Calu3 (cell line): ENCODE measurements at places on chromosomes 7 and 10. TPM values are rescaled to one million over a fixed set of nuclear protein-coding genes. Genes with fewer than 3 reads are reported as not detected.

Gene MIOS
- total RNA-seq, result 38.2 and 46.5 TPM in 2 replicates

DNA sequence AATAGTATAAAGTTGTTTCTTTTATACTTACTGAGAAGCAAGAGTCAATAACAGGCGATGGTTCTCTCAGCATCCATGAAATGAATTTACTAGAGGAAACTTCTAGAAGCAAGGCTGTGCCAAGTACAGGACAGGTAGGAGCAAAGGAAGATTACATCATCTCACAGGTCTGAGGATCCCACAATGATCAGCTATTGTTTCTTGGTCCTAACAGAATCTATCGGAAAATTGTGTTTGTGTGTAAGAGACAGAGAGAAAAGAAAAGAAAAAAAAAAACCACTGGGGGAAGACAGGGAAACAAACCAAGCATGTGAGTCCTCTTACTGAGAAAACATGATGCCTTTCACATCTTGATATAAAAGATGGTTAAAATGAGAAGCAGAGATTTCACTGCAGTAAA, 535.0 kb upstream of the NRP1 start:
- no peak for DNase-seq
- no peaks in the 10 kb centered on the region for H3K4me1 ChIP-seq
- H3K36me3 ChIP-seq, result no peaks in the 10 kb centered on the region
- H3K27me3 ChIP-seq, result peaks cover 21% of the 10 kb centered on the region

Gene PNLIPRP1
- total RNA-seq, result not detected in 2 replicates

Gene VIPR2
- total RNA-seq, result not detected in 2 replicates

DNA sequence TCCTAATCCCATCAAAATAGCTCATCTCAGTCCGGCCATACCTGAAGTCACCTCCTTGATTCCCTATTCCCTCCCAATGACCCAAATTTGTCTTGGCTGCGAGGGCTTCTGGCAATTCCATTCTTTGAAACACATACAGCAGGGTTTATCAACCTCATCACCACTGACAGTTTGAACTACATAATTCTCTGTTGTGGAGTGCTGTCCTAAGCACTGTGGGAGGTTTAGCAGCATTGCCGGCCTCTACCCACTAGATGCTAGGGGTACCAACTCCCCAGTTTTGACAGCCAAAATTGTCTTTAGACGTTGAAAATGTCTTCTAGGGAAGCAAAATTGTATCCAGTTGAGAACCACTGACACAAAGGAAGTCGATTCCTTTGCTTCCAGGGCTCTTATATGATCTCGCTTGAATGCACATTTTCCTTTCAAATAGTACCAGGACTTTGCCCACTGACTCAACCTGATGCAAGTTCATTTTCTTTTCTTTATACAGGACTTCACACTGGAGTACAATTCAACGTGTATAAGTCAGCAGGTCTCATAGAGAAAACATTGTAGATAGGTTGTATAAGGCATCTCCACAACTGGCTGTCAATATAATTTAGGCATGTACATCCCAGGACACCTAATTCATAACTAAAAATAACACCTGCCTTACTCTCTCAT, 133.3 kb downstream of the STRA8 start:
- H3K4me1 ChIP-seq, result peaks cover 32% of the 10 kb centered on the region
- H3K4me3 ChIP-seq, result no peak overlapping the region
- H3K27ac ChIP-seq, result peak overlapping the region; percentile 68
- peak; percentile 5 for DNase-seq
- no peaks in the 10 kb centered on the region for H3K36me3 ChIP-seq

- H3K27ac ChIP-seq, result no peak overlapping the region
- H3K4me1 ChIP-seq, result no peaks in the 10 kb centered on the region
- H3K36me3 ChIP-seq, result peaks cover 2% of the 10 kb centered on the region
- no peak overlapping the region for H3K4me3 ChIP-seq
- peaks cover 14% of the 10 kb centered on the region for H3K27me3 ChIP-seq
- no peak for DNase-seq
Observed at GRCh38 chr10:79385804-79386531, 38.7 kb downstream of the PPIF start.

DNA sequence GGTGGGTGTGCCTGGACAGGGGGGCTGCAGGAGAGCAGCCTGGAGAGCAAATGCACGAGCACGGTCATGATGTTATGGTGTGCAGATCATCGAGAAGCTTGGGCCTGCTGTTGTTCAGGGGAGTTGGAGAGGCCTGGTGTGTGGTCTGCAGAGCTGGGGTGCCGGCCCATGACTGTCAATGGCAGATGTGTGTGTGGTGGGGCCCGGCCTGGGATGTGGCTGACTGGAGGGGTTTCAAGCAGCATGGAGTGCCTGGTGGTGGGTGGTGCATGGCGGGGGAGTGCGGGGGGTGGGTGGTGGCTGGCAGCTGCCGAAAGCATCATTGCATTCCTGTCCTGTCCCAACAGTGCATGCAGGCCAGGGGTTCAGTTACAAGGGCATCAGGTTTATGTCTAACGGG, 122.6 kb downstream of the DOCK1 start:
- no peaks in the 10 kb centered on the region for H3K27me3 ChIP-seq
- no peak overlapping the region for H3K4me3 ChIP-seq
- no peaks in the 10 kb centered on the region for H3K4me1 ChIP-seq
- no peaks in the 10 kb centered on the region for H3K36me3 ChIP-seq
- H3K27ac ChIP-seq, result no peak overlapping the region

- H3K36me3 ChIP-seq, result no peaks in the 10 kb centered on the region
- no peak for DNase-seq
- H3K27me3 ChIP-seq, result no peaks in the 10 kb centered on the region
- H3K27ac ChIP-seq, result no peak overlapping the region
- no peak overlapping the region for H3K4me3 ChIP-seq
- H3K4me1 ChIP-seq, result no peaks in the 10 kb centered on the region
Observed at GRCh38 chr7:79520543-79520942, 67.1 kb upstream of the MAGI2 start.

DNA sequence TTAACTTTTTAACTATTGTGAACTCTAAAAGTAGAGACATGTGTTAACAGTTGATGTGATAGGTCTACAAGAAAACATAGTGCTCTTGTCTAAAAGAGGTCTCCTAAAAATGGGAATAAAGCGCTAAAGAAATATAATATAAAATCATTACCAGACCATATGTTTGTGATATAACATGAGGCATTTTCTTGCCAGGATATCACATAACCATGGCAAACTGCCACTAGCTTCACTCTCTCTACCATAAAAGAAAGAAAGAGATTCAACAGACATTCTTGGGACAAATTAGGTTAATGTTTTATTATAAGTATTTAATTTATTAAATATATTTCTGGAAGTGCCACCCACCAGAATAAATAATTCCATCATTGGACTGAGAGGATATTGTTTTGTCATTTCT, 115.0 kb downstream of the TMEM26 start:
- peaks cover 8% of the 10 kb centered on the region for H3K4me1 ChIP-seq
- no peak for DNase-seq
- H3K27me3 ChIP-seq, result peaks cover 14% of the 10 kb centered on the region
- H3K36me3 ChIP-seq, result no peaks in the 10 kb centered on the region
- no peak overlapping the region for H3K27ac ChIP-seq
- no peak overlapping the region for H3K4me3 ChIP-seq

GRCh38 chr7:115689941-115690340, 340.6 kb downstream of the TFEC start:
- no peak for DNase-seq
- no peaks in the 10 kb centered on the region for H3K27me3 ChIP-seq
- H3K36me3 ChIP-seq, result no peaks in the 10 kb centered on the region
- no peak overlapping the region for H3K27ac ChIP-seq
- no peak overlapping the region for H3K4me3 ChIP-seq
- no peaks in the 10 kb centered on the region for H3K4me1 ChIP-seq

Gene RRP12
- 52.6 and 54.6 TPM in 2 replicates for total RNA-seq

Gene FXYD4
- total RNA-seq, result not detected in 2 replicates

Gene C7orf57
- 0.24 and 0.33 TPM in 2 replicates for total RNA-seq

DNA sequence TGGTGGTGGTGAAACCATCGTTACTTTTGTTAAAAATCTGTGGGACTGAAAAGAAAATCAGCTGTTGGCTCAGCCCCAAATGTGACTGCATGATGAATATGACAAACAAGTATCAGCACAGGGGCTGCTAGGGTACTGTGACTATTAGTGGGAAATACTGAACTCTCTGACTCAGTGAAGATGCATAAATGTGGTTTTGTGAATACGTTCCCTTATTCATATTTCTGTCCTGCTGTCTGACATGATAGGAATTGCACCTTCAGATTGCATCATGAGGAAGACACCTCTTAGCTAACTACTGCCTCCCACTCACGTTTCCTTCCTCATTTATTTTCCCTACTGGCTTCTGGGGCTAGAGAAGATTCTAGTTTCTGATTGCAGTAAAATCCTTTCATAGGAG, 1.4 kb downstream of the CLEC5A start:
- DNase-seq, result no peak
- H3K27ac ChIP-seq, result no peak overlapping the region
- no peaks in the 10 kb centered on the region for H3K36me3 ChIP-seq
- H3K4me1 ChIP-seq, result no peaks in the 10 kb centered on the region
- H3K27me3 ChIP-seq, result no peaks in the 10 kb centered on the region
- no peak overlapping the region for H3K4me3 ChIP-seq

DNA sequence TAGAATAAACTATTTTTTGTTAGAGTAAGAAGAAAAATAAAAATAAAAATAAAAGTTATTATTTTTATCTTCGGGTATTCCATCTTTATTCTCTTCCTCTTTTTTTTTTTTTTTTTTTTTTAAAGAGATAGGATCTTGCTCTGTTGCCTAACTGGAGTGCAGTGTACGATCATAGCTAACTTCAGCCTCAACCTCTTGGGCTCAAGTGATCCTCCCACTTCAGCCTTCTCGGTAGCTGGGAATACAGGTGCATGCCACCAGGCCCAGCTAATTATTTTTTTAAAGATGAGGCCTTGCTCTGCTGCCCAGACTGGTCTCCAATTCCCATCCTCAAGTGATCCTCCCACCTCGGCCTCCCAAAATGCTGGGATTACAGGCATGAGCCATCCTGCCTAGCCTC, 15.4 kb downstream of the STAM start:
- no peak overlapping the region for H3K27ac ChIP-seq
- peaks cover 41% of the 10 kb centered on the region for H3K4me1 ChIP-seq
- no peak for DNase-seq
- no peaks in the 10 kb centered on the region for H3K27me3 ChIP-seq
- H3K4me3 ChIP-seq, result no peak overlapping the region

- peaks cover 31% of the 10 kb centered on the region for H3K4me1 ChIP-seq
- no peaks in the 10 kb centered on the region for H3K36me3 ChIP-seq
- peaks cover 13% of the 10 kb centered on the region for H3K27me3 ChIP-seq
- no peak overlapping the region for H3K4me3 ChIP-seq
Observed at GRCh38 chr7:106057962-106058927, 53.9 kb downstream of the SYPL1 start.

DNA sequence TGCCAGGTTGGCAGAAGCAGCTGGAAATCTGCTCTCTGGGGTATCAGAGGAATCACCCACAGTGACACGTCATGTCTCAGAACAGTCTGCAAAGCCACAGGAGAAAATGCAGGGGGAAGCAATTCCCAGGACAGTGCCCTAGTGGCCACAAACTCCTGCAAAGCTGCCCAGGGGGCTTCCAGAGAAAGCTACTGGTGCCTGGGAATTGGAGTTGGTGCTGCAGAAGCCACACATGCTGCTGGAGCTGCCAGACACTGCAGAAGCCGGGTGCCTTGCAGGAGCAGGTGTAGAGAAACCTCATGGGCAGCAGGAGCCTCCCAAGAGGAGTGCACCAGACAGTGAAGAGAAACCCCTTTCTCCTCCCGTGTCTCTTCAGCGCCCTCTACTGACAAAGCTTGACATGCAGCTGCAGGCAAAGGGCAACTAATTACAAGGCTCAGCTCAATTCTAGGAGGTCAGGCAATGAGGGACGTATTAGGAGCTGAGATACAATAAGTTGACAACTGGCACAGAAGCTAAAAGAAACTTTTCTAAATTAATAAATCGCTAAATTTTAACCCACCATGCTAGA, 30.2 kb upstream of the NUB1 start:
- DNase-seq, result peak; percentile 45
- H3K27me3 ChIP-seq, result peaks cover 20% of the 10 kb centered on the region
- H3K27ac ChIP-seq, result no peak overlapping the region
- H3K4me1 ChIP-seq, result no peaks in the 10 kb centered on the region
- no peaks in the 10 kb centered on the region for H3K36me3 ChIP-seq

GRCh38 chr7:14822481-14822854, 80.1 kb downstream of the DGKB start:
- no peak overlapping the region for H3K27ac ChIP-seq
- no peak for DNase-seq
- no peak overlapping the region for H3K4me3 ChIP-seq
- H3K36me3 ChIP-seq, result no peaks in the 10 kb centered on the region

DNA sequence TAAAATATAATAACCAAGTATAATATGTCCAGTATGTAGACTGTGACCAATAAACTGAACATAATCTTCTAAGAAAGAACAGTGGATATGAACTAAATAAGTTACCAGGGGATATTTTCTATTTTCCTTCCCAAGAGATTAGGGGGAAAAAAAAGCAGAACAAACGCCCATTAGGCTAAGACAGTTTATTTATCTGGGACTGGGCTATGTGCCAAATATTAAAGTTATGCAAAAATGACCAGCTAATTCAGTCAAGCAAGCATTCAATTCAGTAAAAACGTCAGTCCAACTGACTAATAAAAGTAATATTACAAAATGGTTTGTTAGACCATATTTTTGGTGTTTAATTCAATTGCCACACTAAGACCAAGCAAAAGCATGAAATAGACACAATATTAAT, 122.2 kb downstream of the TSPAN12 start:
- no peaks in the 10 kb centered on the region for H3K36me3 ChIP-seq
- H3K4me1 ChIP-seq, result peaks cover 6% of the 10 kb centered on the region
- H3K27me3 ChIP-seq, result no peaks in the 10 kb centered on the region

DNA sequence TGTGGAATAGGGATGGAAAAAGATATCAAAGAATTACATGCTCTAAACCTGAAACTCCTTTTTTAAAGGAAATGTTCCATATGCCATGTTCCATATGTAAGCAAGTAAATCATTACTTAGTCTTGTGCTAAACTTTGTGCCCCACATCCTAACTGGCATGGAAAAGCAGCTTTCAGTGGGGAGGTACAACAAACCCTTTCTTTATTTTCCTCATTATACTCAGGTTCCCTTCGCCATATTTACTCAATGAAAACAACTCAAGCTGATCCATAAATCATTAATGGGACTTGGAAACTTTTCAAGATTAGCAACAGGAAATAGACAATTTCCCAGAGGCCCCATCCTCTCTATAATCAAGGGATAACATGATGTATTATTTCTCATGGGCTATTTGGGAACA, 56.0 kb downstream of the GSAP start:
- peak; percentile 9 for DNase-seq
- H3K4me3 ChIP-seq, result peak overlapping the region; percentile 30
- peaks cover 5% of the 10 kb centered on the region for H3K36me3 ChIP-seq

Gene SPDYE2B
- total RNA-seq, result not detected in 2 replicates

GRCh38 chr10:102702742-102703141, 11.5 kb downstream of the ARL3 start:
- H3K27me3 ChIP-seq, result no peaks in the 10 kb centered on the region
- peaks cover 8% of the 10 kb centered on the region for H3K4me1 ChIP-seq
- H3K27ac ChIP-seq, result no peak overlapping the region
- H3K36me3 ChIP-seq, result no peaks in the 10 kb centered on the region
- DNase-seq, result no peak

Gene C10orf143
- total RNA-seq, result 0.50 and 0.78 TPM in 2 replicates

- no peak overlapping the region for H3K4me3 ChIP-seq
- no peaks in the 10 kb centered on the region for H3K27me3 ChIP-seq
- no peaks in the 10 kb centered on the region for H3K36me3 ChIP-seq
- H3K27ac ChIP-seq, result peak overlapping the region; percentile 52
- no peak for DNase-seq
- H3K4me1 ChIP-seq, result no peaks in the 10 kb centered on the region
Observed at GRCh38 chr10:117652228-117653169, 110.0 kb downstream of the EMX2 start.

Gene AMZ1
- total RNA-seq, result 0.12 and 0.44 TPM in 2 replicates

- H3K27ac ChIP-seq, result no peak overlapping the region
- no peaks in the 10 kb centered on the region for H3K27me3 ChIP-seq
- no peak overlapping the region for H3K4me3 ChIP-seq
- no peak for DNase-seq
Observed at GRCh38 chr7:134447383-134447782, 11.5 kb downstream of the AKR1B1 start.
